ENCODE measurements at places on chromosomes 12 and 14.

GRCh38 chr14:99786511-99786989 lies 6.7 kb upstream of the EML1 start:
- DNase-seq: no peak

DNA sequence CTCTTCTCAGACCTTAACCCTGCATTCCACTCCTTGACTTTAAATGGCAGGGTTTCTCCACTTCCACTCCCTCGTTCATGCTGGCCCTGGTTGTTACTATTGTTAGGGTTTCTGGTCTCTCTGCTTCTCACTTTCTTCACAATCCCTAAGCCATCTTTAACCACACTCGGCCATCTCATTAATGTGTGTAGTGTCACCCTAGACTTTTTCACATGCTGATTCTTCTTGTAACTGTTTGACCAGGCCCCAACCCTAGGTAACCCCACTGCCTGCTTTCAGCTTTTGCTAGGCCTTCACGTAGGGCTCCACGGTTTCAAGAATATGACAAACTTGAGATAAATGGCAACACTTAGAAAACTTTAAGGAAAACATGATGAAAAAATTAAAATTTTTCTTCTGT lies 195.1 kb downstream of the IPO8 start:
- DNase-seq: no peak

DNA sequence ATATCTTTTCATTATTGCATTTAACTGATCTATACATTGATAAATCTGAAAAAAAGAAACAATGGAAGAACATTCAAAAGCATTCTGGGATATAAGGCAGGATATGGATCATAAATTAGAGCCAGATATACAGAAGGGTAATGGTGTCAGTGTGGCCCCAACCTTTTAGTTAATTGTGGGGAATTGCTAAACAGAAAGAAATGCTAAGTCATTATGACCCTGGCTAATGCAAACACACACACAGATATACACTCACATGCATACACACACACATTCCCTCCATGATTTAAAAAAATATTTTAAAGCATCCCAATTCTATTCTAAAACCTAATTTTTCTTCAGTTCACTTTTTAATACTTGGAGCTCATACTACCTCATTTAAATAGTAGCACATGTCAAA lies 404.5 kb downstream of the BCAT1 start:
- DNase-seq: no peak

DNA sequence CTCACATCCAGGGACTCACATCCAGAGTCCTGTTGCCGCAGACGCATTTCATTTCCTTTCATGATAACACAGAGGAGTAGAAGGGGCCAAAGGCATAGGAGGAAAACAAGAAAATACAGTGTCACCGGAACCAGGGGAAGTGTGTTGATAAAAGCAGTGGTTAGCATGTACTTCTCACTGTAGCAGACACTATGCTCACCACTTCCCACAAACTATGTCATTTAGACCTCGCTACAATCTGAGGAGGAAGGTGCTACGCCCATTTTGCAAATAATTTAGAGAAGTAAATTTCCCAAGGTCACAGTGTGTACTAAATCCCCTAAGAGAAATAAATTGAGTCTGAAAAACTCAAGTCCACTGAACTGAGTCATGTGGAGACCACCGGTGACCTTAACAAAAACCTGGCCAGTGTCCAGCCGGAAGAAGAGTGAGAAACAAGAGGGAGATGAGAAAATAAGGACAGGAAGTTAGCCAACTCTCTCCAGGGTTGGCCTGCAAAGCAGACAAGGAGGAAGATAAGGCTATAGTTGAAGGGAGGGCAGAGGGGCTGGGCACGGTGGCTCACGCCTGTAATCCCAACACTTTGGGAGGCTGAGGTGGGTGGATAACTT lies 25.8 kb upstream of the TMCC3 start:
- DNase-seq: peak; percentile 8

- DNase-seq: no peak
These were observed 4.0 kb upstream of the HOXC10 start for GRCh38 chr12:53980802-53981496.

GRCh38 chr14:34951286-34951685 lies 31.5 kb upstream of the SRP54 start:
- no peak for DNase-seq

- no peak for DNase-seq
These were observed 14.3 kb downstream of the RASSF8 start for GRCh38 chr12:25972783-25973182.

DNA sequence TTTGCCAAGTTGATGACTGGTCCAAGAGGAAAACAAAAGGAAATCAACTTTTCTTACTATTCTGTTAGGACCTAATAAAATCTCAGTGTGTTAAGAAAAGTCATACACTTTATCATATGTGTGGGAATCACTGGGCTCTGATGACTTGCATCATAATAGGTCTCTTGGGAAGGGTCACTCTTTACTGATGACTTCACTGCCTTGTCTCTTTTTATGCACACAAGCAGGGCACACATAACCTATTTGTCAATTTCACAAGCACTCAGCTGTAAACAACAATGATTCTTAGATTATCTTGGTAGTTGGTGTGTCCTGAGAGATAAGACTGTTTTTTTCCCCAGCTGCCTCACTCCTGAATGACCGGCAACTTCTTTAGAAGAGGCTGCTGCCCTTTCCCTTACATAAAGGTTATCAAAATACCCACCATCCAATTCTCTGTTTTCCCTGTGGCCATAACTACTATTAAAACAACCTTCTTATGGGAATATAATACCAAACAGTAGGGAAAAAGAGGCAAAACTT lies 50.9 kb upstream of the INSM2 start:
- no peak for DNase-seq

Measured in activated CD4-positive, alpha-beta T cell treated with anti-CD3 and anti-CD28 coated beads, Interleukin-2, Interleukin-4, amounts not matched to agents 100 ng/mL and 50 ng/mL, durations not matched to agents 16 hours and 8 hours (primary cell).